ENCODE measurements at places on chromosomes 1 and 21.

- no peak for DNase-seq
Observed at GRCh38 chr1:8020032-8020431, 6.1 kb downstream of the ERRFI1 start.

DNA sequence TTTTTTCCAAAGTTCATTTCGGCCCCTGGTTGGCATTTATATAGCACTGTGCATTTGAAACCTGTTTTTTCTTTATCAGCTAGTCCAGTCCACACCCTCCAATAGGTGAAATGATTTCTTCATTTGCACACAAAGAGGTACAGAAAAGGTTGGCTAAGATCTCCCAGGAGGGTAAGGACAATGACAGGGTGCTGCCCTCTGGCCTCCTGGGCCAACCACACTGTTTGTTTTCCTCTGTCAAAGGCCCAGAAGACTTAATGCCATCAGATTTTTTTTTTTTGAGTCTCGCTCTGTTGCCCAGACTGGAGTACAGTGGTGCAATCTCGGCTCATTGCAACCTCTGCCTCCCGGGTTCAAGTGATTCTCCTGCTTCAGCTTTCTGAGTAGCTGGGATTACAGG, 70.1 kb upstream of the EFHD2 start:
- no peak for DNase-seq

DNA sequence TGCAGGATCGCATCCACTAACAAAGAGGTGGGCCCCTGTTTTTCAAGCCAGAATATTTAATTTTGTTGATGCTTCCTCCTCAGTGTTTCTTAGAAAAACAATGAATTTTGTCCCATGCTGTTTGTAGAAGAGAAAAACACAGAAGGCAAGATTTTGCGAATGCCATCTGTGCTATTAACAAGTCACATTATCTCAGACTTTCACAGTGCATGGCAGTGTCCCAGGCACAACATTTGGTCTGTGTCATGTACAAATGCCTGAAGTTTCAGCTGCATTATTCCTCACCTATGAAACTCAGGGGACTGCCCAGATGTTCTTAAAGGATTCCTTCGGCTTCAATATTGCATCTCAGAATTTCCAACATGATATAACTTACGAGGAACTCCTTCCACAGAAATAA, 99.6 kb upstream of the ZC3H11B start:
- no peak for DNase-seq

DNA sequence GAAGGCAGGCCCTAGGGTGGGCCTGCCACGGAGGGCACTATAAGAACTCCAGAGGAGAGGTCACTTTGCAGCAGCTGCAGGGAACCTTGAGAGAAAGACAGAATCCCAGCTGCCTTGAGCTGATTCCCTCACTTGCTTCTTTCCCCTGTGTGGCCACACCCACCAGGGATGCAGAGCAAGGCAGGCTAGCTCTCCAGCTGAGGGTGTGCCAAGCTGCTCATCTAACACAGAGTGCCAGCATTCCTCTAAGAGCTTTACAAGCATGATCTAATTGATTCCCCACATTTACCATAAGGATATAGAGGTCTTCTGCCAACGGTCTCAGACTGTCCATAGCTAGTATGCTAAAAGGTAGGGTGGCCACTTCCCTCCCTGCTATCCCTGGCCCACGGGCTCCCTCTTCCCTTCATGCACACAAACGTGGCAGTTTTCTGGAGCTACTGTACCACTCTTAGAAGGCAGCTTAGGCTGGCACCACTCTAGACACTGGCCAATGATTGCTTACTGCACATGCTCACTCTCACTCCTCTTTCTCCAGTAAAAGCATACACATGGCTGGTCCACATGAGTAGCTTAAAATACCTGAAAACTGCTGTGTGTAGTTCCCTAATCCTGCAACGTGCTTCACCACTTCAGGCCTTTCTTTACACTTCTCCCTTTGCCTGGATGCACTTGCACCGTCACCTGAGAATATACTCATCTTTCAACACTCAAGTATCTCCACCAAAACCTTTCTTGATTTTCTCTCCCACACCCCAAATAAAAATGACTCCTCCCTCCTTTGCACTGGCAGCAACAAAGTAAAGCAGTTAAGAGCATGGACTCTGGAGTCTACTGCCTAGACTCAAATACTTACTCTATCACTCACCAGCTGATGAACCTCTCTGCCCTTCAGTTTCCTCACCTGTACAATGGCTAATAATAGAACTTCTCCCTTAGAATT, 57.7 kb downstream of the DMAP1 start:
- DNase-seq: no peak

GRCh38 chr1:212328248-212328647, 43.0 kb downstream of the PPP2R5A start:
- no peak for DNase-seq

- DNase-seq: no peak
Observed at GRCh38 chr1:17360272-17360956, 11.6 kb upstream of the PADI6 start.

GRCh38 chr1:154442006-154442740, 37.0 kb downstream of the IL6R start:
- DNase-seq: no peak

DNA sequence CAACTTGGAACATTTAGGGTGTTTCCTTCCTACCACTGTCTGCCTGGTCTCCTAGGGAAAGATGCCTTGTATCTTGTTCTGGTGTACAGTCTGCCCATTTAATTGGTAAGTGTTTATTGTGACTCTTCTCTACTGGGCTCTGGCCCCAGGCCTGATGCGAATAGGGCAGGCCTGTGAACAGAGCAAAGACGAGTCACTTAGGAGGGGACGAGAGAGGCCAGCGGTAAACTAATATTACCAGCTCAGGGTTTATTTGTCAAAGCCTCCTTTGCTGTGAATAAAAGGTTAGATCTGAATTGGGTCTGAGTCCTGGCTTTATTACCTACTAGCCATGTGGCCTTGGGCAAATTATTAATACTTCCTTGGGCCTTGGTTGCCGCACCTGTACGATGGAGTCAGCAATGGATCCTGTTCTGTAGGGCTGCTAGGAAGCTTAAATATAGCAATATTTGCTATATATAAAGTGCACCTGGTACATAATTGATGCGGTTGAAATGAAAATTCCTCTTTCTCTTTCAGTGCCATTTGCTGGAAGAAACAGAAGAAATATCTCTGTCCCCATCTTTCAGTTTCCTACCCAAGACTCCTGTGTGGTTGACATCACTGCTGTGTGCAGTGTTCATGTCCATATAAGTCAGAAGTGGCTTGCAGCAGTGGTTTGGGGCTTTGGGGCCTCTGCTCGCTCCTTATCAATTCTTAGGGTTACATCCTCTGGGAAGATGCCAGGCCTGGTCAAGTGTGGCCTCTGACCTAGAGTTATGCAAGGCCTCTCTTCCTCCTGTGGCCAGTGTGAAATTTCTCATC, 32.4 kb downstream of the MAPKAPK2 start:
- DNase-seq: no peak

GRCh38 chr1:50940291-50940690, 19.8 kb downstream of the FAF1 start:
- DNase-seq: no peak

DNA sequence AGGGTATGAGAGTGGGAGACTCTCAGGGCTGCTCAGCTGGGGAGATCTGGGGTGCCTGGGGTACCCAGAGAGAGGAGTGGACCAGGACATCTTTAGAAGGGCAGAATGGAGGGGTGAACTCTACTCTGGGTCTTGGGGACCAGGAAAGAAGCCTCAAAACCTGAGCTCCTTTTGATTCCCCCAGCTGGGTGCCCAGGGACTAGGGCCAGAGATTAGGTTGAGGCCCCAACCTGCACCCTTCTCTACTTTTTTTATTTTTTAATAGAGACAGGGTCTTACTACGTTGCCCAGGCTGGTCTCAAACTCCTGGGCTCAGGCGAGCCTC, 1.9 kb downstream of the PDZK1IP1 start:
- no peak for DNase-seq

DNA sequence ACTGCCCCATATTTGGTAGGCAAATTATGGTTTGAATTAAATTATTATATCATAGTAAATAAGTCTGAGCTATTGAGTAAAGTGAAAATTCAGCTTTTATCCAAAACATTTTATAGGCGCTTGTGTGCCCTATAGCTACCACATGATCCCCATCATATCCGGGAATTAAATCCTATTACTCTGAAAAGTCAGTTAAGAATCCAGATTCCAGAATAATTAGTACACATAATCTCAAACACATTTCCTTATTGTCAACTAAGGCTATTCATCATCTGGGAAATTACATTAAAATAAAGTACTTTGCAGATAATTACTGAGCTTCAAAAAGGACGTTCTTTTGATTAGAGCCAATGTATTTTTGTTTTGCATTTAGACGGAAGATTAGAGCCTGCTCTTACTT, 72.3 kb downstream of the CTH start:
- DNase-seq: no peak

Data from activated CD4-positive, alpha-beta T cell treated with anti-CD3 and anti-CD28 coated beads, Interleukin-2, amount 50 U/mL, for 1 hour (primary cell).